ENCODE measurements at places on chromosomes 3 and 15.
A peak's percentile ranks its signal among the peaks of the same experiment; 100 is the strongest.

DNA sequence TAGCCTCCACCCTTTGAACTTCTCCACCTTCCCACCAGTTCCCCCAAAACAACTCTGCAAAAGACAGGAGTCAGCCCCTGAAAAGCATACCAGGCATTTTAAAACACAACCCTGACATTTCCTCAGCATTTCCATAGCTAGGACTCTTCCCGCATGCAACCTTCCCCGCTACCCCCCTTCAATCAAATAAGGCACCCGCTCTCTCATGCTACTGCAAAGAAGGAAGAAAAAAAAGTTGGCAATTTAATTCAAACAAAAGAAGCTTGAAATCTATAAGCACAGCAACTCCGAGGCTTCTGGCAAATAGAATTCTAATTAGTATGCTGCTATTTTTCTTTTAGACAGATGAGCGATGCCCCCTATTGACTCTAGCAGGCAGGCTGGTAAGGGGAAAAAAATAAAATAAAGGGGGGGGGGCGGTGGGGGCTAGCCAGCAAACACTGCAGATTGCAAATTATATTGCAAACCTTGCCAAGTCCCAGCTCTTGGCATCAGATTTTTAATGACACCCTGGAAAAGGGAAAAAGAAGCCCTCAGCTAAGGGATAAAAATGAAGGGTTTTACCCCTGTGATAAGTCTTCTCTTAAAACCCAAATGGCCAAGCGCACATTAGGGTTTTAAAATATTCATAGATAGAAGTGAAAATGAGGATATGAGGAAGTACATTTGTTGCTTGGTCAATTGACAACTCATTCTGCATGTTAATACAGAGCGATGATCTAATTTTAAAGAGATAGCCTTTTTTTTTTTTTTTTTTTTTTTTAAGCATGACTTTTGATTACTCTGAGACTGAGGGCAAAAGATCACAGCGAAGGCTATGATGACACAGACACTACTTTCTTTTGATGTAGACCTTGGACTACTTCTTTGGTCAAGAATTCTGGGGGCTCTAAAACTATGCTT is 255.2 kb downstream of the NR2F2 start:
- no peak for DNase-seq

- no peak for DNase-seq
These were observed 46.6 kb downstream of the FAH start for GRCh38 chr15:80199366-80199765.

DNA sequence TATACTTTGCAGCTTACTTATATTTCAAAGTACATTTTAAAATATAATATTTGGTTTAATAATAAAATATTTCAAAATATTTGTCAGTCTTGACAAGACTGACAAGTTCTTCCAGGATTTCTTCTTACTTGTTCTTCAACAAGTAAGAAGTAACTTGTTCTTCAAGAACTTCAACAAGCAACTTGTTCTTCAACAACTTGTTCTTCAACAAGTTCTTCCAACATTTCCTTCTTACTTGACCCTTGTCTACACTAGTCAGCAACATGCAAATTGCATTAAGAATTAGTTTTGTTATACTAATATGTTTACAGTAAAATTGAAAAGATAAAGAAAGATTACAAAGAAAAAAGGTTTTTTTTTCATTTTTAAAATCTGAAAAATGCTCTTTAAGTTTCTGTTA is 731.7 kb downstream of the NSUN3 start:
- DNase-seq: no peak

GRCh38 chr3:40978442-40978841 is 220.9 kb upstream of the CTNNB1 start:
- no peak for DNase-seq

- no peak for DNase-seq
These were observed 981.9 kb downstream of the FHIT start for GRCh38 chr3:60269377-60269776.

DNA sequence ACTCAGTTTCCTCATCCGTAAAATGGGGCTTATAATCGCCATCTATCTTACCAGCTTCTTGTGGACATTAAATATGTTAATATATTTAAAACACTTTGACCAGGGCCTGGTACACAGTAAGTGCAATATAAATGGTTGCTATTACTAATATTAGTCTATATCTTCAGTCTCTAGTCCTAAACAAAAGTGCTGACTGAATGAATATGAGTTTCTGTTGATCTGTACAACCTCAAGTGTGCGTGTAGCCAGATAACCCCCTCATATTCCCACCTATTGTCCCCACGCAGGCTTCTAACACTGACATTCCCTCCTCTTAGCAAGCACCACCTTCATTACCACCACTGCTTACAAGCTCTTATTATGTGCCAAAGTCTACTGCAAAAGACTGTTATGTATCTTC is 27.6 kb upstream of the LMCD1 start:
- no peak for DNase-seq

GRCh38 chr15:67144609-67145311 is 79.4 kb downstream of the SMAD3 start:
- peak; percentile 21 for DNase-seq

- DNase-seq: no peak
These were observed 586 bp downstream of the LRRK1 start for GRCh38 chr15:100919481-100920405.

DNA sequence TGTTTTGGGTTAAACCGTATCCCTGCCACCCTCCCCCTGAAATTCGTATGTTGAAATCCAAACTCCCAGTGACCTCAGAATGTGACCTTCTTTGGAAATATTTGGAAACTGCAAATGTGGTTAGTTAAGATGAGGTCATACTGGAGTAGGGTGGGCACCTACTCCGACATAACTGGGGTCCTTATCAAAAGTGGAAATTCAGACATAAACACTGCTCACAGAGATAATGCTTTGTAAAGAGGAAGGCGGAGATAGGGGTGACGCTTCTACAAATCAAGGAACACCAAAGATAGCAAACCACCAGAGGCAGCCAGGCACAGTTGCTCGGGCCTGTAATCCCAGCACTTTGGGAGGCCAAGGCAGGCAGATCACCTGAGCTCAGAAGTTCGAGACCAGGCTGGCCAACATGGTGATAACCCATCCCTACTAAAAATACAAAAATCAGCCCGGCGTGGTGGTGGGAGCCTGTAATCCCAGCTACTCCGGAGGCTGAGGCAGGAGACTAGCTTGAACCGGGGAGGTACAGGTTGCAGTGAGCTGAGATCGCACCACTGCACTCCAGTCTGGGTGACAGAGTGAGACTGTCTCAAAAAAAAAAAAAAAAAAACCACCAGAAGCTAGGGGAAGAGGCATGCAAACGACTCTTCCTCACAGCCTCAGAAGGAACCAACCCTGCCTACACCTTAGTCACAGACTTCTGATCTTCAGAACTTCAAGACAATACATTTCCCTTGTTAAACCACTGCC is 51.1 kb upstream of the CHD2 start:
- no peak for DNase-seq

GRCh38 chr3:88114878-88115549 is 34.7 kb upstream of the C3orf38 start:
- no peak for DNase-seq

GRCh38 chr3:196735751-196736150 is 3.9 kb upstream of the PAK2 start:
- no peak for DNase-seq

- DNase-seq: no peak
These were observed 245.6 kb upstream of the TRIM42 start for GRCh38 chr3:140432229-140432669.

- DNase-seq: no peak
These were observed 146.8 kb downstream of the EPHB1 start for GRCh38 chr3:134941820-134942219.

DNA sequence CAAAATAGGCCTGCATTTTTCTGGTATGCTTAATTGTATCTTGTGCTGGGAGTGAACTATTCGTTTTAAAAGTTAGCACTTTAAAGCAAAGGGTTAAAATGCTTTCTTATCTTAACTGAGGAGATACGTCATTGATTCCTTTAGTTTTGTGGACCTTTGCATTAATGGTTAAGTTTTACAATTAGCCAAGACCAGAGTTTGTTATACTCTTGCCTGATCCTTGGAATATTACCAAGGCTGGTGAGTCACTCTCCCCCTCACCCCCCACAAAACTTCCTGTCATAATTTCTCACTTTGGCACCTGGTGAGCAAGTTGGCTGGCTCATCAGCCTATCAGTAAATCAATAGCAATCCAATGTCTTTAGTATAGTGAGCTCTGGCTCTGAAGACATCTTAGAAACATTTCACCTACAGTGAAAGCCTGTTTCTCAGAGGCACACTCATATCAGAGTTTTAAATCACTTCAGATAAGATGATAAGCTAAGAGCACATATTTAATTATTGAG is 26.7 kb downstream of the SLC2A2 start:
- DNase-seq: no peak

DNA sequence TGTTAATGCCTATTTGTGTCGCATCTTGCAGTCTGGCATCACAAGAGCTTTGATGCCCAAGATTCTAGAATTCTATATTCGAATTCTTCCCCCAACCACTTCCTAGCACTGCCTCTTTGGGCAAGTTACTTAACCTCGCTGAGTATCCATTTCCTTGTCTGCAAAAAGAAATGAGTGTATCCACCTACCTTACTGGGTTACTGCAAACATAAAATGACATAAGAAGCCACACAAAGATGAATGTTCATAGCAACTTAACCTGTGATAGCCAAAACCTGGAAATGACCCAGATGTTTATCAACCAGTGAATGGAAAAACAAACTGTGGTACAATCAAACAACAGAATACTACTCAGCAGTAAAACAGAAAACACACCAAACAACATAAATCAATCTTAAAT is 24.9 kb downstream of the RFTN1 start:
- DNase-seq: no peak

GRCh38 chr3:119637679-119638477 is 22.5 kb downstream of the POPDC2 start:
- DNase-seq: no peak

All from upper lobe of left lung (tissue), 6 donors.